ENCODE measurements at places on chromosomes 3 and 15.

DNA sequence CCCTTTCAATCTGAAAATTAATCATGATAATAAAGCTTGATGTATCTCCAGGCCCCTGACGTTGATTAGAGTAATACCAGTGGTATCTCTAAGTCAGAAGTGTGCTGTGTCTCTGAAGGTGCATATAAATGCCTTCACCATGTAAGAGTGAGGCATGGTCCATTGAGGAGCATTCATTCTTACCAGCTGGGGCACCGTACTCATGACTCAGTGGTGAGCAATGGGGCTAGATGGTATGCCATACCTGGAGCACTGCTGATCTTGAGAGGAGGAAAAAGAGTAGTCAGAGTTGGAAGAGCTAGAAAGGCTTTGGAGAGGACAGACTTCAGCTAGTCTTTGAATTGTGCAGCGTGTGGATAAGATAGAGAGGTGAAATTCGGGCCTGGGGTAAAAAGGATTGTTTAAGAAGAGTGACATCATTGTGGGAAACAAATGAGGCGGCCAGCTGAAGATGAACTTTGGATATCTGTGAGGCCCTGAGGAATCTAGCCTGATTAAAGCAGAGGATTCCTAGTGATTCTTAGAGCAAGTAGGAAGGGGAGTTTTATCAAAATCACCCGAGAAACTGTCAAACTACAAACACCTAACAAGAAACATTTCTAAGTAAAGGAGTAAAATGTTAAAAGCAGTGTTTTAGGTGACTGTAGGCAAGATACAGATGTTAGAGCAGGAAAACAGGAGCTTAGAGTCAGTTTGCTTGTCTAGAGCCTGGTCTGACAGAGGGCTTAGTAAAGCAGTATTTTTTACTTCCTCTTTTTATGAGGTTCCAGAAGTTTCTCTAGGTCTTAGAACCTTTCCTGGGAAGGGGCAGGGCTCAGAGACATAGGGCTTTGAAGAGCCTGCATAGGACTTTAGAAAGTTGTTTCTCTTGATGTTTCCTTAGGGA lies 13.6 kb downstream of the TMOD3 start:
- H3K27me3 ChIP-seq = no peaks in the 10 kb centered on the region
- H3K4me3 ChIP-seq = no peak overlapping the region

- H3K27me3 ChIP-seq = peaks cover 12% of the 10 kb centered on the region
- H3K4me3 ChIP-seq = no peak overlapping the region
- no peak for DNase-seq
These were observed 911 bp downstream of the APBA2 start for GRCh38 chr15:28886431-28887338.

DNA sequence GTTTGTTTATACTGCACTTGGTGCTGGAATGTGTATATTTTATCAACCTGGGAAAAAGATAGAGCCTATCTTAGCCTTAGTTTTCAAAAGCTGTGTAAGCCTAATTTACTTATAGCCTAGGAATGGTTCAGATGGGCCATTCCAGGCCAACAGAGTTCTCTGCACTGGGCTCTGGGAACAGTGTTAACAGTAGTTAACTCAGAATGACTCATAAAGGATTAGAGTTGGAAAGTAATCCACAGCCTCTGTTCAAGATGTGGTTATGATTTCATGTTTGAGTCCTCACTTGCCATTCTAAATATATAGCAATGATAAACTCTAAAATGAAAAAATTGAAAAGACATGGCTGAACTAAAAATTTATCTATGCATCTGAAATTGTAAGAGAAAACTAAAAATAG lies 22.6 kb upstream of the PEX5L start:
- H3K4me3 ChIP-seq = no peak overlapping the region
- H3K27me3 ChIP-seq = no peaks in the 10 kb centered on the region
- no peak overlapping the region for H3K27ac ChIP-seq
- H3K4me1 ChIP-seq = no peaks in the 10 kb centered on the region
- H3K36me3 ChIP-seq = no peaks in the 10 kb centered on the region

GRCh38 chr3:31661993-31662670 lies 129.4 kb downstream of the STT3B start:
- no peaks in the 10 kb centered on the region for H3K4me1 ChIP-seq
- H3K36me3 ChIP-seq = no peaks in the 10 kb centered on the region
- no peak overlapping the region for H3K4me3 ChIP-seq
- no peaks in the 10 kb centered on the region for H3K27me3 ChIP-seq
- DNase-seq = no peak
- H3K27ac ChIP-seq = no peak overlapping the region

DNA sequence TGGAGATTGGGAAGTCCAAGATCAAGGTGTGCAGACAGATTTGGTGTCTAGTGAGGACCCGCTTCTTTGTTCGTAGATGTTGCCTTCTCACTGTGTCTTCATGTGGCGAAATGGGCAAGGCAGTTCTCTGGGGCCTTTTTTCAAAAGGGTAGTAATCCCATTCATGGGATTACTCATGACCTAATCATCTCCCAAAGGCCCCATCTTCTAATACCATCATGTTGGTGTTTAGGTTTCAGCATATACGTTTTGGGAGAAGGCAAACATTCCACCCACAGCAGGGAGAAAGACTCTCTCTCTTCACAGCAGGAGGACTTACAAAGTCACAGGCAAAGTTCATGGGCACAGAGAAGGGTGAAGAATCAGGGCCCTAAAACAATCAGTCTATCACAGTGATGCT lies 252.1 kb downstream of the RPLP1 start:
- no peak for DNase-seq
- H3K4me1 ChIP-seq = no peaks in the 10 kb centered on the region
- H3K27ac ChIP-seq = no peak overlapping the region
- no peaks in the 10 kb centered on the region for H3K36me3 ChIP-seq

- no peaks in the 10 kb centered on the region for H3K4me1 ChIP-seq
- no peak for DNase-seq
- H3K36me3 ChIP-seq = no peaks in the 10 kb centered on the region
- no peak overlapping the region for H3K27ac ChIP-seq
These were observed 354.1 kb downstream of the ROBO2 start for GRCh38 chr3:77394046-77394445.

GRCh38 chr3:65020281-65021160 lies 332.7 kb upstream of the ADAMTS9 start:
- peaks cover 23% of the 10 kb centered on the region for H3K4me1 ChIP-seq
- no peaks in the 10 kb centered on the region for H3K36me3 ChIP-seq
- no peak for DNase-seq
- no peak overlapping the region for H3K27ac ChIP-seq

DNA sequence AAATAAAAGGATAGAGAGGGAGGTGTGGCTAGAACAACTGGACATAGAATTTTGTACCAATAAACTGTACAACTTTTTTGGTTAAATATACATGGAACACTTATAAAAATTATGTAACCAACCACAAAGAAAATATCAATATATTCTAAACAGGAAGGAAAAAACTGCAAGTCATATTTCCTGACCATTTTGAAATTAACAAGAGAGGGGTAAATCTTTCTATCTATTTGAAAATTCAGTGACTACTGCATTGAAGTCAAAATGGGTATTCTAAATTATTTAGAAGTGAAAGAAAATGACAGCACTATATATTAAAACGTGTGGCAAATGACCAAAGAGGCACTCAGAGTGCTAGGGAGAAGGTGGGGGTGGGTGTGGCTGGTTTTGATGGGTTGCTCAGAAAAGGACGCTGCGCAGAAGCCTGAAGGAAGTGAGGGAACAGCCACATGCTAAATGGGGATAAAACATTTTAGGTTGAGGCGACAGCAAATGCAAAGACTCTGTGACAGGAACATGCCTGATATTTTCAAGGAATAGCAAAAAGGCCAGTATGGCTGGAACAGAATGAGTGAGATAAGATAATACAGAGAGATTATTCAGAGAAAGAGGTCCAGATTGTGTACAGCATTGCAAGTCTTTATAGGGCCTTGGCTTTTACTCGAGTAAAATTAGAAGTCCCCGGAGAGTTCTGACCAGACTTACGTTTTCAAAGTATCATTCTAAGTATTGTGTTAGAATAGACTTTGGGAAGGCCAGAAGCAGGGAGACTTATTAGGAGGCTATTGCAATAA lies 41.1 kb downstream of the ERICH6 start:
- no peak overlapping the region for H3K27ac ChIP-seq
- no peaks in the 10 kb centered on the region for H3K4me1 ChIP-seq
- no peaks in the 10 kb centered on the region for H3K36me3 ChIP-seq

GRCh38 chr15:88894819-88895767 lies at the start of gene HAPLN3:
HAPLN3 (minus strand) TSS chr15:88895544; CDS start chr15:88887298, 8,246 bp downstream.
- peak within 1 kb of the TSS; percentile 34 for H3K4me3 ChIP-seq
- no peak within 1 kb of the TSS for H3K27ac ChIP-seq
- H3K27me3 ChIP-seq = peaks cover 19% of the 10 kb centered on the region
- peak; percentile 29 for DNase-seq

- DNase-seq = no peak
- H3K4me3 ChIP-seq = no peak overlapping the region
- H3K4me1 ChIP-seq = 0 out of 2 replicates have a peak, but pooled peaks cover 5% of the 10 kb centered on the region
- H3K27me3 ChIP-seq = peaks cover 24% of the 10 kb centered on the region
These were observed 74.6 kb downstream of the TRIM42 start for GRCh38 chr3:140752499-140752898.
